Dermis microvascular lymphatic vessel endothelial cell (primary cell): ENCODE measurements at places on chromosomes 4 and X.

DNA sequence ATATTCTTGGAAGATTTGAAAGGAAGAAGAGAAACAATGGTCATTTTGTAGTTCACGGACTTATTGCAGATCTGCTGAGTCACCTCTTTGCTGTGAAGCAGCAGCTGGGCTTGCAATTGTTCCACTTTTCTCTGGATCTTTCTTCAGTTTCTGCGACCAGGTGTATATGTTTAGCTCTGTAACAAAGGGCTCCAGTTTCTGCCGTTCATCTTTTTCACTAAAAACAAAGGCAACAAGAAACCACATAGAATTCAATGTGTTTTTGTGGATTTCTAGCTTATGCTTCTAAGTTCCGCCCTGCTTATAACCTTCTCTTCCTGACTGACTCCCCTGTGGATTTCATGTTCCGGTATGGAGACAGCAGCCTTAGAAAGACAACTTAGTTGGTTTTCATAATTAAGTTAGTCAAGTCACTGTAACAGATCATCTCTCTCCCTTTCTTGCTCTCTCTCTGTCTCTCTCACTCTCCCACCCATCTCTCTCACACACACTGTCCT, 121.6 kb upstream of the EPHA5 start:
- DNase-seq = peak; percentile 16

DNA sequence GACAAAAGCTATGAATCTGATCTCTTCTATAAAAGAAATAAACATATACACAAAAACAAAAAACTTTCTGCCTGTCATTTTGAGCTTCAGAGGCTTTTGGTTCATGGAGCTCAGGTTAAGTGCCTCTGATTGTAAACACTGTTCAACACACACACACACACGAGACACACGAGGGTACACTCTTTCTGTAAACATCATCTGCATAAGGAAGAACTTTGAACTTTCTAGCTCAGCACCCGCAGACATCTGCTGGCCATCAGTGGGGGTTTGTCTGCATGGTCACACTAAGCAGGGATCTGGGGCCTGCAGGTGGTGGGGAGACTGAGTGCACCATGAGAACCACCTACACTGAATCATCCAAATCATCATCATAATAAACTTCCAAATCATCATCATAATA, 54.9 kb downstream of the STX18 start:
- DNase-seq = no peak

GRCh38 chr4:126838941-126839679, 793.6 kb upstream of the INTU start:
- no peak for DNase-seq

- DNase-seq = no peak
Measured at GRCh38 chr4:130127297-130127696, 1031.3 kb downstream of the C4orf33 start.

DNA sequence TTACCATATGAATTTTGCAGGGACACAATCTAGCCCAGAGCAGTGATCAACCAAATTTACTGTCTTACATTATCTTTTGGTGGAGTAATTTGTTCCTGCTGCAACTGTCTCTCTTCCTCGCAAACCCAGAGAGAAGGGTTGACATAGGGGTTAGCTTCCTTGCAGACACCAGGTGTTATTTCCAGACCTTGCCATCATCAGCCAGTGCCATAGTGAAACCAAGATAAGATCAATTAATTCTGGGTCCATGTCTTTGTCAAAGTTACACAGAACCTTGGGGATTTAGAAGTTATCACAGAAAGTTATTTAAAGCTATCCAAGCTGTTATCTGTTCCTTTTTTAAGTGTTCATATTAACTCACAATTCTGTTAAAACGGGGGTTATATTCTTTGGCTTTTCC, 23.6 kb upstream of the GPRIN3 start:
- no peak for DNase-seq

DNA sequence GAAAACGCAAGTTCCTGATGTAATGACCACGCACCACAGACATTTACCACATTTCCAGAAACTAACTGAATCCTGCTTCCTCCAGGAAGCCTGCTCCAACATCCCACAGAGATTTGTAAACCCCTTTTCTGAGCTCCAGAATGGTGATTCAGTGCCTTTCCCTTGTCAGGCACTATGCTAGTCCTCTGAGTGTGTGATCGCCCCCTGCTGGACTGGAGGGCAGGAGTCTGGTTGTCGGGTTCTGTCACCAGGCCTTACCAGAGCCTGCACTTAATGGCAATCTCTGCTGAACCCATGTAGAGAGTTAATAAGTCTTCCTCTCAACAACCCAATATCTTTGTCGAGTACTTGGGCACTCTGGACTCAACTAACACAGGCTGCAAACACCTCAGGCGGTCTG, 14.5 kb upstream of the KDM5C start:
- no peak for DNase-seq
